ENCODE measurements at places on chromosomes 12 and 14.

DNA sequence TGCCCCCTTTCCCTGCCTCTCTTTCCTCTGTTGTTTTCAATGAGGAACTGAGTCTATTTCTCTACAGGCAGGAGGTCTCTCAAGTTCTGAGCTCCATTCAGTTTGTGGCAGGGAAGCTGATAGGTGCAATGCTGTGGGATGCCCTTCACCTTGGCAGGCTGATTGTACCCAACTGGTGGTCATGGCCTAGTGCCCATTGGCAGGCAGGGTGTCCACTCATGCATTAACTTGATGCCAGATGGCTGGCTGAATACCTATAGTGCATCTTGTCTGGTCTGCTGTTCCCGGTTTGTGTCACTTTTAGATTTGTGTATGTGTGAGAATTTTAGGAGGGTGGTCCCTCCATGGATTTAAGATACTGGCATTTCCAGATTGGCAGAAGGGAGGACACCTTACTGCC is 20.0 kb upstream of the ITGA5 start:
- no peak for DNase-seq

DNA sequence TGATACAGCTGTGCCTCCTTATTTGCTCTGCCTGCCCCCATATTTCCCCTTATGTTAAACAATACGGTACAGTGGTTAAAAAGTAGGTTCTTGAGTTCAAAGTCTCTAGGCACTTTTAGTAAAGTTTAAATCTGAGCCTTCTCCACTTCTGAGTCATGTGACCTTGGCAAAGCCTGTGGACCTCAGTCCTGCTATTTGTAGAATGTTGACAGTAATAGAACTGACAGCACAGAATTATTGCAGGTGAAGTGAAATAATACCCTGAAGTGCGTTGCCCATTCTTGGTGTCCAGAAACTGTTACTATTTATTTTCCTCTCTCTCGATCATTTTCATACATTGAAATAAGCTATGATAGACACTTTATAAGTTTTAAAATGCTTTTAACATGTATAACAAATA is 499.7 kb downstream of the EGLN3 start:
- DNase-seq, result no peak

DNA sequence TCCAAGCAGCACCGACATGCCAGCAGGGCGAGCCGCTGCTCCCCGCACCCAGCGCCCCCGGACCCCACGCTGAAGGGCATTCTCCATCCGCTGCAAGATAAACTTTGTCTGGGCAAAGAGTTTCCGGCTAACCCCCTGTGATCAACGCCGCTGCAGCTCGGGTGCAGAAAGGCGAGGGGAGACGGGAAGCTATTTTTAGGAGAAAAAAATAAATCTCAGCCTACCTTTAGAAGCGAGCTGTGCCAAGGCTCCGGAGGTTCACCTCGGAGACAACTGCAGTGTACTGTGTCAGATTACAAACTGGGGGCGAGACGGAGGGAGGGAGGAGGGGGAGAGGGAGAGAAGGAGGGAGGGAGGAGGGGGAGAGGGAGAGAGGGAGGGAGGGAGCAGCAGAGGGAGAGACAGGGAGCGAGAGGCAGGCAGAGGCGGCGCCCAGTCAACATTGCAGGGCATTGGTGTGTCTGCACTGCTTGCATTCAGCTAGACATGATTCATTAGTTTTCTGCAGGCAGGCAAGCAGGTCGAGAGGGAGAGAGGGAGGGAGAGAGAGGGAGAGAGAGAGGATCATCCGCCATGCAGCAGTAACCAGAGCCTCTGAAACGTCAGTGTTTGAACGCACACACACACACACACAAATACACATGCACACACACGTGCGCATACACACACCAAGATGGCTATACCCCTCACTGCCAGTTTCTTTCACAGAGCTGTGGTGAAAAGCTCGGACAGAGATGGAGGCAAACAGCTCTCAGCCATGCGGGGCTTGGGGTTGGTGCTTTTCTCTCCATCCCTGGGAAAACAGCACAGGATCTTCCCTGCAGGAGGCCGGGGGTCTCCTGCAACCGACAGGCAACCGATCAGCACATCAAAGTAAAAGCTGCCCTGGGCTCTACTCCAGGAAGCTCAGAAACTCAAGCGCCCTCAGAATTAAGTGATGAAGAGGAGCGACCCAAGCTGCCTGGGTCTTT is at the start of gene RIMBP2:
Gene RIMBP2, minus strand, starts transcription at position 302 of the 971 bp plus-strand sequence. CDS start 237,286 bp downstream, outside the sequence.
- DNase-seq, result no peak

DNA sequence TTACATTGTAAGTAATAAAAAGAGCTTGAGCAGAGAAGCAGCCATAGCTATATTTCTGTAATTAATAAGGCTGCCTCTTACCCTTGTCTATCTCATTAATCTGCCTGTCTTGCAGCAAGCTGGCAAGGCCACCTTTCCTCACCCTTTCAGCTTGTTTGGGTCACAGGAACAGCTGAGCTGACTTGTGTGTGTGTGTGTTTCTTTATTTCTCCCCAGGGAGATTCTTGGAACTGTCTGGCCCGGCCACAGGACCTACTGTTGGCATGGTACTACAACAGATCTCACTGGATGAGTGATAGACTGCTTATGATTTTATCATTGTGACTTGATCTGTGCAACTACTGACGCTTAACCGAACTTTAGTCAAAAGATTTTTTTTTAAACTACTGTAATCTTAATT is 213.7 kb downstream of the SLC2A13 start:
- DNase-seq, result no peak
